ENCODE measurements at places on chromosomes 5 and 9.
A peak's percentile ranks its signal among the peaks of the same experiment; 100 is the strongest.

GRCh38 chr5:6269925-6270324 lies 108.4 kb downstream of the MED10 start:
- no peak for DNase-seq

DNA sequence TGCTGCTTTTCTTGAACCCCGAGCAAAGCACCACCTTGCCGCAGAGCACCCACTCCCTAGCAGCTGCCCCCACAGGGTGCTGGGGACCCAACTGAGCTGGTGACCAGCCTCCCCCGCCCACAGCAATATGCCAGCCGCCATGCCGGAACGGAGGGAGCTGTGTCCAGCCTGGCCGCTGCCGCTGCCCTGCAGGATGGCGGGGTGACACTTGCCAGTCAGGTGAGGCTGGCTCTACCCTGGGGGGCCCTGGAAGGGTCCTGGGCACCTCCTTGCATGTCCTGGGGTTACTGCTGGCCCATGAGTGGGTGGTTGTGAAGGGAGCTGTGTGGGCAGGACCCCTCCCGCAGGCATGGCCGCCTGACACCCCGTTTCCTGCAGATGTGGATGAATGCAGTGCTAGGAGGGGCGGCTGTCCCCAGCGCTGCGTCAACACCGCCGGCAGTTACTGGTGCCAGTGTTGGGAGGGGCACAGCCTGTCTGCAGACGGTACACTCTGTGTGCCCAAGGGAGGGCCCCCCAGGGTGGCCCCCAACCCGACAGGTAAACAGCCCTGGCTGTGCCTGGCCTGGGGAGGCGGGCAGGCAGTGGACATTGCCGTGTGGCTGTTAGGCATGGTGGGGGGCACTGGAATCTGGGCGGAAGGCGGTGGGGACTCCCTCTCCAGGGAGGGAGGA lies 7.2 kb downstream of the EGFL7 start:
- DNase-seq, result no peak

- no peak for DNase-seq
Measured at GRCh38 chr9:123187131-123187530, 81.3 kb downstream of the STRBP start.

- DNase-seq, result no peak
Measured at GRCh38 chr9:96006296-96006879, 130.9 kb downstream of the ERCC6L2 start.

DNA sequence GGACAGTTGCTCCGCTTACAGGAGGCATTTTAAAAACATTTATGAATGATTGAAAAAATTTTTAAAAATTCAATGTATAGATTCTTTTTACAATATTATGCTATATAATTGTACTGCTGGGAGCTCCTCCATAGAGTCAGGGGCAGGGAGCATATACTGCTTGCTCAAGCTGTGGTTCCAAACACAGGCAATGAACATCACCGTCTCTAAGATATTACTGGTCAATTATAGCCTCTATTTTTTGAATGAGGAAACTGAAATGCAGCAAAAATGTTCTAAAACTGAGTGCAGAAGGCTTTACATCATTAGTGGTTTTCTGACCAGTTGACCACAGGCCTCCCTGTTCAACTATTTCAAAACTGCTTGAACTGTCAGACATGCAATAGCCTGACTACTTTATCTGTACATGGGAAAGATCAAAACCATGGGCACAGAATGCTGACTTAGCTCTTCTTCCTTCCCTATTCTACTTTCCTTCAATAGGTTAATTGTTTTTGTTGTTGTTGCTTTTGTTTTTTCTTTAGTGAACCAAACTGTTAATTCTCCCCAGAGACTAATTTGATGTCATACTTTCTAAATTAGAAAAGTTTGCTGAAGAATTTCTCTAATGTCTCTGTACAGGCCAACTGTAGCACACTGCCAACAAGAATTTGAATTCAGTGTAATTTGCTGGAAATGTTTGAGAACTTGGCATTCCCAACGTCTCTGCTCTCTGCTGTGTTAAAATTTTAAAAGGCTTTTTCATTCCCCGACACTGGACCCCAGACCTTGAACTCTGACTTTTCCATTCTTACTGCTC lies 107.6 kb upstream of the MPDZ start:
- DNase-seq, result no peak

DNA sequence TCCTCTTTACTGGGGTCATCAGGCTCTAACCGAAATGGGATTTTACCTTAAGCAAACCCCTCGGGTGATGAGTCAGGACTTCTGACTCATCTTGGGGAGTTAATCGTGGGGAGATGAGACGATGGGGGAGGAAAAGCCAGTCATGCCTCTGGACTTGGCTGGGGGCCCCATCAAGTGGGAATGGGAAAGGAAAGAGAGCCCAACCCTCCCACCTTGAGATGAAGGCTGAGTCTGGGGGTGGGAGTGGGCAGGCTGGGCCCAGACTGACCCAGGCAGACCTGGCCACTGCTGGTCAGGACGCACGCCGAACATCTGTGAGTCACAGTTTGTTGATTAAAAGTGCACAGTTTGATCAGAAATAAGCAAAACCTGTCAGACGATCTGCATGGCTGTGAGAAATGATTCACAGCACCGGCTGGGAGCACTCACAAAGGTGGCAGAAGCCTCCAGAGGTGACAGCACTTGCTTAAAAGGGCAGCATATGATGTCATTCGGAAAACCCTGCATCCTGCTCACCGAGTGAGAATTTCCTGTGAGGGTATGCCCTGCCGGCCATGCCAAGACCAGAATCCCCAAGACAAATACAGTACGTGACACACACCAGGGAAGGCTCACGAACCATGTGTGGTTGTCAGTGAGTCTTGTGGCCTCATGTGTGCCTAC lies 50.0 kb upstream of the SLC25A51 start:
- peak; percentile 19 for DNase-seq

- no peak for DNase-seq
Measured at GRCh38 chr5:145510324-145510723, 324.8 kb downstream of the PRELID2 start.

DNA sequence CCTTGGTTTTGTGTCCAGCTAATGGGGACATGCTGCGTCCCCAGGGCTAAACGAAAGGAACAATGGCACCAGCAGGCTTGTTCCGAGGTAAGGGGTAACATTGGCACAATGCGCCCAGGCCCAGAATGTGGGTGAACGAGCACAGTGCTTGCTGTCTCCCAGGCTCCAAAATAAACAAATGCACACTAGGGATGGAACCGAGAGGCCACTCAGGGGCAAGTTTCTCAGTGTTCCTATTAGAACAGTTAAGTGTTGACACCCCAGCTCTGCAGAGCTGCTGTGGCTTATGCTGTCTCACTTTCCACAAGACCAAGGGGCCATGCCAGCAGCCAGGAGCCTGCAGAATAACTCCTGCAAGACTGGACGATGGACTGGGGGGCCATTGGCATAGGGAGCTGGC lies 492.4 kb downstream of the GADD45G start:
- DNase-seq, result no peak

Data from activated CD8-positive, alpha-beta memory T cell treated with anti-CD3 and anti-CD28 coated beads for 48 hours (primary cell).